Fibroblast of the conjunctiva (primary cell): ENCODE measurements at places on chromosomes 4 and X.

DNA sequence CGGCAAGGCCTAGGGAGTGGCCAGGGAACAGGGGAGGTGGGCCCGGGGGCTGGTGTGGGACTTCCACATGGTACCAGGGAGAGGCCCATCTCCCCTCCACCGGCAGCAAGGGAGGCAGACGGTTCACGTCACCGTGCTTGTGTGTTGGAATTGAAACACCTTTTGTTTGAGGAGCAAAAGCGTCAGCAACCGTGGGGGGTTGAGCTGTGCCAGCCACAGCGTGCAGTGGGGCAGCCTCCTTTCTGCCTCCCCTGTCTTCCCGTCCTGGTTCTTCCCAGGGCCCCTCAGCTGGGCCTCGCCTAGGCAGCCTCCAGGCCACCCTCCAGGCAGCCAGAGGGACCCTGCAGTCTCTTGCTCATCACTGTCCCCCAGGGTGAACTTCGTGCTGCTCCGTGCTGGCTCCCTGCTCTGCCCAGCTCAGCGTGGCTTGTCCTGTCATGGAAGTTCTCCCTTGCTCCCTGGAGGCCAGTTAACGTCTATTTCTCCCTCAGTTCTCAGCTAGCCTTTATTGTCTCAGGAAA lies 32.1 kb upstream of the HGFAC start:
- DNase-seq = no peak

DNA sequence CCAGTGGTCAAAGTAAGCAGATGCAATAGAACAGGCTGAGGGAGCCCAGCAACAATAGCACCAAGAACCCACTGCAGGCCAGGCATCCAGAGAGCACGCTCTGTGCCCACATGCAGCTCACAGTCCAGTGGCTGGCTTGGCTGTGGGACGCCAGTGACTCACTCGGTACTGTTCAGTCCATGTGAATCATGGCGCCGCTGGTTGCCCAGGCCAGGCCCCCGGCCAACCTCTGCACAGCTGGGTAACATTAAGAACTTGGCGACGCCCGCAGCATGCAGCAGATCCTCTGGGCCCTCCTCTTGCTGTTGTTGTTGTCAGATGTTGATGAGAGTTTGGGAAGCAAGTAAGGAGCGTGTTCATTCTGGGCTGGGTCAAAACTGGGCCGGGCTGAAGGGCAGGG lies 60.5 kb downstream of the MSX1 start:
- DNase-seq = peak; percentile 9

DNA sequence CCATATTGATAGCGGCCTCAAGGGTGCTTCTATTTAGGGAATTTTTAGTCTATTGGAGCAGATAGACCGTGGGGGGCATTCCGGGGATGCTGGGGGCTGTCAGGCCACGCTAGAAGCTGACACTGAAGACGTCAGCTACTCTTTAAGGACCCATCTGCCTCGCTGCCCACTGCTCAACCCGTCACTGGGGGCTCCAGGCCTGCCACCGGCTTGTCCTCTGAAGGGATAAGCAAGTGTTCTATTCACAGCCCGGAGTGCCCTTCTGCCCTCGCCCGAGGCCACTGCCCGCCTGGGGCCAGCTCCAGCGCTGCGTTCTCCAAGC lies 679 bp upstream of the MSL3 start:
- DNase-seq = no peak

- no peak for DNase-seq
These were observed 465 bp downstream of the EMD start for GRCh38 chrX:154379569-154379951.

- DNase-seq = no peak
These were observed 1981.3 kb upstream of the IGFBP7 start for GRCh38 chr4:59091146-59092142.

DNA sequence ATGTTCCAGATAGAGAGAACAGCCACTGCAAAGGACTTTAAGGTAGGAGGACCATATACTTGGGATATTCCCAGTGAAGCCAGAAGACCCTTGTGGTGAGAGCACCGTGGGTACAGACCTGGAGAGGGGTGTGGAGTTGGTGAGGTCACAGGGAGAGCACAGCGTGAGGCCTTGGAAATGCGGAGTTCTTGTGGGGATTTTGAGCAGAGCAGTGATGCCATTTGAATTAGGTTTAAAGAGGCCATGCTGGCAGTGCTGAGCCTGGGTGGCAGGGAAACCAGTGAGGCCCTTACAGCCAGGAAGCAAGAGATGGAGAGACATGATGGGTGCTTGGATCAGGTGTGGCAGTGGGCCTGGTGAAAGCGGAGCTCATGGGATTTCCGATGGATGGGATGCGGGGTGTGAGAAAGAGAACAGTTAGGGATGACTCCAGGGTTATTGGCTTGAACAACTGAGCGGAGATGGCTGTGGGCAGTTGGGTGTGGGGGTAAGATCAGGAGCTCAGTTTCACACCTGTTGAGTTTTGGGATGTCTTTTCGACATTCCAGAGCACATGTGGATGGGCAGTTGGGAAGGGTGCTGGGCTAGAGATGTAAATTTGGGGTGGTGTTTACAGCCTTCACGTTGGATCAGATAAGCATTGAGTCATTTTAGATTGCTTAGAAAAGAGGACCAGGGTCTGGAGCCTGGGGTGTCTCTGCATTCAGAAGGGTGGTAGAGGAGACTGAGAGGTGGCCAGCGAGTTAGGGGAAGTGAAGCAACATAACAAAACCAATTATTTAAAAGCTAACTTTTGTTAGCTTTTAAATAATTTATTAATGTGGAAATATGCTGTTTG lies 68.9 kb downstream of the TMEM131L start:
- DNase-seq = no peak

DNA sequence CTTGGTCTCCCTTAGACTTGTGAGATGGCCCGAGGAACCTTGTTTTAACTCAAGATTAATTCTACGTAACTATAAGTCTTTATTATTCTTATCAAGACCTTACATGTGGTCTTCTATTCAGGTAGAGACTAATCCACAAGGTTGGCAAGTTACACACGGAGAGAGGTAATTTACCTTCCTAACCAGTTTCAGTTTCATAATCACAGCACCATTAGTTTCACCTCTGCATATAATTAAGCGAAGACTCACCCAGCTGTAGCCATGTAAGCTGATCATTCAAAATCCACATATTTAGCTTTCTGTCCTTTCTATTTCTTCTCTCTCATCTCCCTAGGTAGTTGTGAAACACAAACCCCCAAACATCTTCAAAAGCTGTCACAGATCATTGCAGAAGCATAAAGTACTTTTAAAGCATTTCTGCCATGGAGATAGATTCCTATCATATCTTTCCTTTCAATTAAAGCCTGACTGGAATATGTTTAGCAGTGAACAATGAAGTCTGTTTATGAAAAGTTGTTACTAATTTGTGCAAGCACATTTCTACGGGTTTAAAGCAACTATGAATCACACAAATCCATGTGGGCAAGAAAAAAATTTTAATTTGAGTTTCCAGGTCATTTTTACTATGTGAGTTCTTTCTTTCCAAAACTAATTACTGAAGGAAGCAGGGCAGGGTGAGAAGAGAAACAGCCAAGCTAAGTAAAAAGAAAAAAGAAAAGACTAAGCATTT lies 78.5 kb downstream of the BTC start:
- no peak for DNase-seq

DNA sequence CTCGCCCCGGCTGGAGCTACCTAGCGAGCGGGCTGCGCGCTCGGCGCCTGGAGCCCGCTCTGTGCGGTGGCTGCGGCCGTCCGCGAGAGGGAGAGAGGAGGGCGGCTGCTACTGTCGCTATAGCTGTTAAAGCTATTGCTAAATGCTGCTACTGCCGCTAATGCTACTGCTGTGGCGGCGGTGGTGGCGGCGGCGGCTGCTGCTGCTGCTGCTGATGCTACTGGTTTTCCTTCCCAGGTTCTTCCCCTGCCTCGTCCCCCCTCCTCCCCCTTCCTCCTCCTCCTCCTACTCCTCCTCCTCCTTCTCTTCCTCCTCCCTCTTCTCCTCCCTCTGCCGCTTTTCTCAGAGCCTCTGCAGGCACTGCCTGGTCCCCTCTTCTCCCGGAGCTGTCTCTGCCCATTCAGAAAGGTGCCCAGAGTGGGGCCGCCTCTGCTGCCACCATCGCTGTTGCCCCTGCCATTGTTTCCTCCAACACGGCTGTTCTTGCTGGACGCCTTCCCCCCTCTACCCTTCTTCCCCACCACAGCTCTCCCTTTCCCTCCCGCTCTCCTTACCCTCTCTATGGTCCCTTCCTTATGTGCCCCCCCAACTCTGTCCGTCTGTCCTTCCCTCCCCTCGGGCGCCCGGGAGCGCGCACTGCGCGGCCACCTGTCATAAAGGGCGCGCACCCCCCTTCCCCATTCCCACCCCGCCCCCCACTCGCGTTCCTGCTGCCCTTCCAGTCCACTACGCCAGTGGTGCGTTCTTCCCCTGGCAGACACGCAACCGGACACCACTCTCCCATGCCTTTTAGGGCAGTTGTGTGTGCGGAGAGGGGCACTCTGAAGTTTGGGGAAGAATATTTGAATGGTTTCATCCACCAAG lies at the start of gene NEXMIF:
Gene NEXMIF (minus strand): TSS at position 228 of the 864 bp plus-strand sequence.
- no peak for DNase-seq

DNA sequence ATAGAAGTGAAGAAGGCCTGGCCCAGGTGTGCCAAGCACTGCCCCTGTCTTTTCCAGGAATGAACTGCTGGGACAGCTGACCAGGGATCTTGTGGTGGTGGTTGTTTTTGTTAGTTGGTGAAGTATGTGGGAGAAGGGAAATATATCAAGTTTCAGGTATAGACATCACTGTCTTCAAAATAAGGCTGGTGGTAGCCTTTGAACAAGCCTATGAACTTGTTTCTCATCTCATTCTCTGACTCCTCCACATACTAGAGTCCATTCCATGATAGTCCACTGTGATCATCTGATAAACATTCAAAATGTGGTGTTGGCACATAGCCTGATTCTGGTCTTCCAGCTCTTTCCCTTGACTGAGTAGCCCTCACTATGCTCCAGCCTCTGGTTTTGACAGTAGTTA lies 303.7 kb downstream of the CAMK2D start:
- no peak for DNase-seq

DNA sequence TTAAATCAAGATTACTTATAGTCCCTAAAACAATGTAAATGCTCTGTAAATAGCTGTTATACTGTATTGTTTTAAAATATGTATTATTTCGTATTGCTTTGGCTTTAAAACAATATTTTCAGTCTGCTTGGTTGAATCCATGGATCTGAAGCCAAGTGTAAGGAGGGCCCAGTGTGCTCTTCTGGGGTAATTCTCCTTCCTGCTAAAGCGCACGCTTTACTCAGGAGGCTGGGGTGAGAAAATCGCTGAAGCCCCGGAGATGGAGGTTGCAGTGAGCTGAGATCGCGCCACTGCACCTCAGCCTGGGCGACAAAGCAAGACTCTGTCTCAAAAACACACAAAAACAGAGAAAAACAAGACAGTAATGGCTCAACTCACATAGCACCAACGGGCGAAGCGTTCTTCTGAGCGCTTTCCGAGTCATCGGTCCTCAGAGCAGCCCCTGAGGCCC lies 391 bp upstream of the IDUA start:
- no peak for DNase-seq

- no peak for DNase-seq
These were observed 124.9 kb upstream of the GUCY1A1 start for GRCh38 chr4:155541716-155542115.

DNA sequence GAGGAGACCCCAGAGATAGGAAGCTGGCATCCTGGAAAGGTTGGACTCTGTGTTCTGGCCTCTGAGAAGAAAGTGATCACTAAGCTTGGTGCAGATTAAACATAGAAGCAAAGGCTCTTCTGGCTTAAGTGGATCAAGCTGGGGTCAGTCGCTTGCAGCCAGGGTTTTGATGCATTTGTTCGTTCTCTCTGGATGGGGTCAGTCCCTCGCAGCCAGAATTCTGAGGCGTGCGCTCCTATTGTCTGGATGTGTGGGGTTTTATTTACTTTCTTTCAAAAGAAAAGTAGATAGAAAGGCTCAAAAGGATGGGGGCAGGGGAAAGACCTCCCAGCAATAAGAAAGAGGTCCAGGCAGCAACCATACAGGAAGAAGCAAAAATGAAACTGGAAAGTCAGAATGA lies 152.6 kb downstream of the DHRSX start:
- no peak for DNase-seq

GRCh38 chrX:36983831-36984230 lies 24.3 kb upstream of the FAM47C start:
- no peak for DNase-seq

GRCh38 chr4:56055027-56055977 lies 106.6 kb downstream of the CEP135 start:
- no peak for DNase-seq

GRCh38 chr4:15925830-15926229 lies 12.7 kb downstream of the FGFBP1 start:
- DNase-seq = no peak

DNA sequence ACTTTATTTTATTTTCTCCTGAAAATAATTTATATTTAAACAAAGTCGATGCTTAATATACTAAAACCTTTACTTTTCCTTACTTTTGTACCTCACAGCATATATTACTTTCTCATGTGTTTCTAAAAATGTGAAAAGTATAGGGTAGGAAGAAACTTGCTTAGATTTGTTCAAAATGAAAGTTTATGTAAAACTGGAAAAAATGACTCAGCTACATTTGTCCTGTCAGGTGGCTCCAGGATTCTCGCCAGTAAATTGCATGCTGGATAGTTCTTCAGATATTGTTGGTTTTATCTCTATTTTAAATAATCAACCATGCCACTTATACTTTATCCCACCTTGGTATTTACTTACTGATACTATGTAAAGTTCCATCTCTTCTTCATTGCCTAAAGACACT lies 159.2 kb upstream of the NDST4 start:
- DNase-seq = no peak

GRCh38 chr4:172819353-172819752 lies 349.3 kb upstream of the GALNT7 start:
- no peak for DNase-seq

DNA sequence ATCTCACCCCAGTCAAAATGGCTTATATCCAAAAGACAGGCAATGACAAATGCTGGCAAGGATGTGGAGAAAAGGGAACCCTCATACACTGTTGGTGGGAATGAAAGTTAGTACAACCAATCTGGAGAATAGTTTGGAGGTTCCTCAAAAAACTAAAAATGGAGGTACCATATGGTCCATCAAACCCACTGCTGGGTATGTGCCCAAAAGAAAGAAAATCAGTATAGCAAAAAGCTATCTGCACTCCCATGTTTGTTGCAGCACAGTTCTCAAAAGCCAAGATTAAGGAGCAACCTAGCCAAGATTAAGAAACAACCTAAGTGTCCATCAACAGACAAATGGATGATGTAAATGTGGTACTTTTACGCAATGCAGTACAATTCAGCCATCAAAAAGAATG lies 70.7 kb downstream of the DCAF12L1 start:
- DNase-seq = no peak

DNA sequence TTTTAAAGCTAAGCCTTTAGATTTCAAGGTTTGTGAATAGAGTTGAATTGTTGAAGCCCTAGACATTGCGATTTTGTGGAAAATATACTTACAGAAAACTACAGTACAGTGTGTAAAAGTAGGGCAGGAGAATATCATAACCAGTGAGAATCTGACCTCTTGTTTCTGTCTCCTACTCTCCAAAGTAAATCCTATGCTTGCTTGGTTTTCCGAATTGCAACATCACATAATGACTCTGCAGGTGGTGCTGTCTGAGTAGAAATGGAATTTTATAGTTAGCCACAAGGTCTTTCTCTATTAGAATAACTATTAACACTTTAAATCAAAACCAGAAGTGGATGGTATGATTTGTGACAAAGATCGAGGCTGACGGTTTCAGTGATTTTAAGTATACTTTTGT lies 505.6 kb downstream of the RAPGEF2 start:
- DNase-seq = no peak

GRCh38 chr4:69649207-69649606 lies 3.8 kb downstream of the UGT2A1 start:
- no peak for DNase-seq
